ENCODE measurements at places on chromosomes 7 and 10.

DNA sequence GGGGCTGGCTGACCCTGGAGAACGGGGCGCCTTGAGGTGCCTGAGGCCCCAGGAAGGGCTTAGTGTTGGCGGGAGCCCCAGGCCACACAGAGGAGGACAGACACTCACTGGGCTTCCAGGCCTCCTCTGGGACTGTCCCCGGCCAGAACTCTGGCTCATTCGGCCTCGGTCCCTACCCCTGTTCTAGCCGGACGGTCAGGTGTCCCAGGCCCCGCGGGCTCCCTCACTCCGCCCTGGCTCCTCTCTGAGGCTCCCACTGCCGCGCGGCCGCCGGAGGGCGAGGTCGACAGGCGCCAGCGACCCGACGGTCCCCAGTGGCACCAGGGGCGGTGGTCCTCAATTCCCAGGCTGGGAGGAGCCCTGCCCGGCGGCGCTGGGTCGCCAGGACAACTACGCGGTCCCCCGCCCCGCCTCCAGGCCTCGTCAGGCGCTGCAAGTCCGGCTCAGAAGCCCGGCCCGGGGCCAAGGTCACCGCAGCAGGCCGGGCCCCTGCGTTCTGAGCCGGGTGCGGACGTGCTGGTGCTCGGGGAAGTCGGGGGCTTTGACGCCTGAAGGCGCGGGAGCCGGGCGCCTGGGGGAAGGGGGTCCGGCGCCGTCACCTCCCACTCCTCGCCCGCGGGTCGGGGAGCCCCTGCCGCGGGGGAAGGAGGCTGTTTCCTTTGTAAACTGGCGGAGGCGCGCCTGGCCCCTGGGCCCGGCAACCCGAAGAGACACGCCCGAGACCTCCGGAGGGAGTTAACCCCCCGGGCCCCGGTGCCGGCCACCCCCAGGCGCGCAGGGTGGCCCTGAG is 1.1 kb upstream of the PWWP2B start:
- DNase-seq: no peak

DNA sequence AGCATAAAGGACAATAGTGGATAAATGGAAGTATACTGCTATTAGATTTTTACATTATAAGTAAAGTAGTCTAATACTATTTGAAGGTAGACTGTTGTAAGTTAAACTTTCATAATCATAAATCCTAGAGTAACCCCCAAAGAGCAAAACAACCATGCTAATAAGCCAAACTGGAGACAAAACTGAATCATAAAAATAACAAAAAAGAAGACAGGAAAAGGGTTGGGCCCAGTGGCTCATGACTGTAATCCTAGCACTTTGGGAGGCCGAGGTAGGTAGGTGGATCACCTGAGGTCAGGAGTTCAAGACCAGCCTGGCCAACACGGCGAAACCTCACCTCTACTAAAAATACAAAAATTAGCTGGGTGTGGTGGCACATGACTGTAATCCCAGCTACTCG is 9.7 kb downstream of the CACUL1 start:
- DNase-seq: no peak

- no peak for DNase-seq
These were observed 35.3 kb upstream of the IFRD1 start for GRCh38 chr7:112414855-112415490.

GRCh38 chr7:70591643-70592042 is 540.3 kb upstream of the GALNT17 start:
- DNase-seq: no peak

DNA sequence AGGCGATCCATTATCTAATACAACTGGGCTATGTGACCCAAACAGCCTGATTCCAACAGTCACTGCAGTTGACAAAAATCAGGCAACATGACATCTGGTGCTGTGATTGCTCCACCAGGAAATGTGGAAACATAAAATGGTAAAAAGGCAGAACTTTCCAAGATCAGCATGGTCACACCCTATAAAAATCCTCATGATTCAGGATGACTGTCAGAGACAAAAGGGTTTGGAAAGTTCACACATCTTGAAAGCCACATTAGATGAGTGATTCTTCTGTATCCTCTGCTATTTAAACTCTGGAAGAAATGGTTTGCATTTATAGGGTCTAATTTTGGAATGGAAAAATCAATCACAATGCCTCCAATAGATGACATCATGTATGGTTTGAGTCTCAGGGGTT is 662.6 kb upstream of the IGFBP3 start:
- no peak for DNase-seq

Data from stimulated activated CD4-positive, alpha-beta T cell treated with anti-CD3 and anti-CD28 coated beads, Interleukin-1b, Interleukin-23, amount 100 ng/mL, for 48 hours (primary cell).